Fibroblast of the aortic adventitia (primary cell): ENCODE measurements at places on chromosomes 7 and 10. TPM values are rescaled to one million over a fixed set of nuclear protein-coding genes. Genes with fewer than 3 reads are reported as not detected.

The PRDX3 gene
- 67.0 and 189 TPM in 2 replicates for total RNA-seq

The CYP3A7 gene
- 0.74 TPM in 1 of 2 replicates, not detected in the other for total RNA-seq

The IFIT1B gene
- not detected in 2 replicates for total RNA-seq

The PDE1C gene
- 7.4 and 187 TPM in 2 replicates for total RNA-seq

The MRLN gene
- not detected in 2 replicates for total RNA-seq

The LLCFC1 gene
- total RNA-seq: not detected in 2 replicates

The ARMH3 gene
- 13.6 and 25.3 TPM in 2 replicates for total RNA-seq

DNA sequence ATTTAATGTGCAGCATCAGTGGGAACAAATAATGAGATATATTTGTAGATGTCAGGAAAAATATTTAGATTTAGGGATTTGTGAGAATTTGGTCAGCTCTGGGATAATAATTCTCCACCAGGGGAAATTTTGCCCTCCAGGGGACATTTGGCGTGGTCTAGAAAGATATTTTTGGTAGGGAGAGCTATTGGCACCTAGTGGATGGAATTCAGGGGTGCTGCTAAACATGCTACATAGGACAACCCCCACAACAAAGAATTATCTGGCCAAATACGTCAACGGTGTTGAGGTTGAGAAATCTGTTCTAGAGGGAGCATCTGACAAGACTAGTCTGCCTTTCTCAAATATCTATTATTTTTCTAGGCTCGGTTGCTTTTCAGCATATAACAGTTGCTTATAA is 2.1 kb downstream of the ADK start:
- peak; percentile 69 for DNase-seq

DNA sequence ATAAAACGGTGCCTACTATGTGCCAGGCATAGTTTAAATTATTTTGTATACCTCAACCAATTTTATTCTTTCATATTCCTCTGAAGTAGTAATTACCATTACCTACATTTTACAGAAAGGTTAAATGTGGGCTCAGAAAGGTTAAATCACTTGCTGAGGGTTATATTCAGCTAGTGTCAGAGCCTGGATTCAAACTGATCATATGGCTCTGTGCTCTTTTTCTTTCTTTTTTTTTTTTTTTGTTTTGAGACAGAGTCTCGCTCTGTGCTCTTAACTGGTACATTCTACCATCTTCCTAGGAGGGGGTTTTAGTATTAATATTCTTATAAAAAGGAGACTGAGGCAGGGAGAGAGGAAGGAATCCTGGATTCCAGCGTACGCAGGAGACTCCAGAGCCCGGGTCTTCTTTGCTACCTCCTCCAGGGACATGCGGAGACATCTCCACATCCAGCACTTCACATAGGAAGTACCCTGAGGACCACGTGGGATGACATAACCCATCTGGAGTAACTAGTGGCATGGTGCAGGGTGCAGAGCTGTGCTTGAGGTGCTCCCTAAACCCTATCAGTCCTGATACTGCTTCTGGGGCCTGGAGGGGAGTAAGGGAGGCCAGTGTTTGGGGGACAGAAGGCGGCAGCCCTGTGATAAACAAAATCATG is 29.6 kb upstream of the ATXN7L1 start:
- no peak for DNase-seq

DNA sequence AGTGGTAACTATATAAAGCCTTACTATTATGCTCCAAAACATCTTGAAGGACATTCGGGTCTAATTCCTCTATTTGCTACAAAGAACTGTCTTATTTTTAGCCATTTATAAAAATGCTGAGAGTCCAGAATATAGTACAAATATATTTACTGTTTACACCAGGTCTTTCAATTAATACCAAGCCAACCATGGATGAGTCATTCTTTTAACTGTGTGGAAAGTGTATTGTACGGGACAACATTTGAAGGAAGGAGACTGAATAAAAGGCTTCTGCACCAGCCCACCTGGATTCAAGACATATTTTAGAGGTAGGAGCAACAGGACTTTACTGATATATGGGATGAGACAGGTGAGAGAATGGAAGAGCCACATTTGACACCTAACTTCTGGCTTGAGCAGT is 35.4 kb downstream of the MASTL start:
- no peak for DNase-seq

DNA sequence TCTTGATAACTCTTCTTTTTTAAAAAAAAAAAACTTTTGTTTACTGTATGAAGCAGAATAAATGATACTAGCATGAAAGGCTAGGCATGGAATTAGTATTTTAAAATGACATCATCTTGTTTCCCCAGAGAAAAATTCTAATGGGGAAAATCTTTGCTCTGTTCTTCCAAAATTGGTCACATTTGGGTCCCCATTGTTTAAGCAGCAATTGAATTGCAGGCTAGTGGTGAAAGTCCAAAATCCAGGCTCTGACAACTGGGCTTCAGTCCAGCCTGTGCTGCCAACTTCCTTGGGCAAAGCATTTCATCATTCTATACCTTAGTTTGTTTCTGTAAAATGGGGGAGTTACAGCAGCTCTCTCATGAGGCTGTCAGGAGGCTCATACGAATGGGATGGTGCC is 726.4 kb downstream of the KCNMA1 start:
- DNase-seq: peak; percentile 15

DNA sequence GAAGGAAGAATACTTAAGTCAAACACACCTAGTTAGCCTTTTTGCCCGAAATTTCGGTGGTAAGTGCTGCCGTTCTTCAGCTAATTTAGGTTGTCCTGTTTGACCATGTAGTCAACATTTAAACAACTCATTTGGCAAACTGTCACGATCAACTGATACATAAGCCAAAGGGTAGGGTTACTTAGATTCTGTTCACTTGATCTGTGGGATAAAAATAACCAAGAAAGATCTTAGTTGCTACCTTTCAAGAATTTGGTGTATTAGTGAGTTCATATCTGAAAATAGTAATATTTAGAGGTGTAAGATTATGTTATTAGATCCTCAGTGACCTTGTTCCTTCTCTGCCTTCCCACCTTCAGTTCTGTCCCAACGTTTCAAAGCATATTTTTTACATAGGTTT is 2.0 kb downstream of the TNKS2 start:
- no peak for DNase-seq

- no peak for DNase-seq
Observed at GRCh38 chr7:26534649-26535482, 243.2 kb downstream of the SNX10 start.

DNA sequence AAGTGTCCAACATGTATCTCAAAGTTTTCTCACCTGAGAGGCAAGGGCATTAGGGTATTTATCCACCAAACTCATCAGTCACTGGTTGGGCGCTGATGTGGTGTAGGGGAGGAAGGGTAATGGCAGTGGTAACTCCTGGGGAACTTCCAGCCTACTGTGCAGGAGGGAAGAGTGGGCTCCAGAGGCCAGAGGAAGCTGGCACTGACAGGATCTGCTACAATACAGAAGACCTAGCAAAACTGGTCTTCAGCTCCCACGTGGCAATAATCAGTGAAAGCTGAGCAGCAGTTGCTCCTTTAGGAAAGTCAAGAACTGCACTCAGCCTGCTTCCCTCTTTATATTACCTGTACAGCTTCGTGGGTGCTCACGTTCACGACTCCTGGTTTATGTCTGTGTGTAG is 17.2 kb upstream of the CAMK2G start:
- DNase-seq: no peak

DNA sequence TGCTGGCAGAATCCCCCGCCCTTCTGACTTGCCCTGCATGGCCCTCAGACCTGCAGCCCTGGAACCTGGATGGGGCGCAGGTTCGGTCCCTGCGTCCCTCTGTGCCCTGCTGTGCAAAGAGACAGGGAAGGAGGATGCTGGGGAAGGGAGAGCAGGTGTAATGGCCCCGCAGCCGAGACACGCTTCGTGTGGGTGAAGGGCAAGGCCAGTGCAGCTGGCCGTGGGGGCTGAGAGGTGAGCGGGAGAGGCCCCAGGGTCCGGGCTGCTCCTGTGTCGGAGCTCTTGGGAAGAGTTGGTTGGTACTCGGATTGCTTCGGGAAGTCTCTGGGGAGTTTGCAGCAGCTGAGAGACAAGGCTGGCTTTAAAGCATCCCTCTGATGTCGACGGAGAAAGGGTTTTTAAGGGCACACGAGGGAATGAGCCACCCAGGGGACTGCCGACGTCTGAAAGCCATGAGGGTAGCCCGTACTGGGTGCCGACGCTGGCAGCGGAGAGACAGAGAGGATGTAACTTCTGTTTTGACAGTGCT is 6.5 kb downstream of the ELFN1 start:
- no peak for DNase-seq

DNA sequence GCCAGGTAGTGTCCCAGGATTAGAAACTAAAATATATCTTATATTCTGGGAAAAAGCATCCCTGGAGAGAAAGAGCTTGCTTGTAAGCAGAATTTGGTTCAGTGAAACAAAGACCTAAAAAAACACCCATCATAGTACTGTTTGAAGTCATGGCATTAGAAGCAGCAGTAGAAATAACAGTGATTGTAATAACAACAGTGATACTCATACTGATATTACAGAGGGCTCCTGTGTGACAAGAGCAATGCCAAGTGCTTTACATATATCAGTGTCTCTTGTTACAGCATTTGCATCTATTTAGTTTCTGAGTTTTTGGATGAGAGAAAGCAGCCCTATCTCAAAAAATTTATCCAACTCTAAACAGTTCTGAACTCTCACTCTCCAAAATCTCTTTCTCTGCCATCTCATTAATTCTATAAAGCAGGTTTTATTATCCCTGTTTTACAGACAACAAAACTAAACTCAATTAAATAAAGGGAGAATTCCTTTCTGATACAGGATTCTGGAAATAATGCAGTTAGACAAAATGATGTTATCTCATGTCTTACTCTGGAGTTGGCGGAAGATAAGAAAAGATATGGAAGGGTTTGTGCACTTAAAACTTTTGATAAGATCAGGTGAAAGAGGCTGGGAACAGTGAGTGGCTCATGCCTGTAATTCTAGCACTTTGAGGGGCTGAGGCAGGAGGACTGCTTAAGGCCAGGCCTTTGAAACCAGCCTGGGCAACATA is 146.5 kb upstream of the AOAH start:
- DNase-seq: no peak

DNA sequence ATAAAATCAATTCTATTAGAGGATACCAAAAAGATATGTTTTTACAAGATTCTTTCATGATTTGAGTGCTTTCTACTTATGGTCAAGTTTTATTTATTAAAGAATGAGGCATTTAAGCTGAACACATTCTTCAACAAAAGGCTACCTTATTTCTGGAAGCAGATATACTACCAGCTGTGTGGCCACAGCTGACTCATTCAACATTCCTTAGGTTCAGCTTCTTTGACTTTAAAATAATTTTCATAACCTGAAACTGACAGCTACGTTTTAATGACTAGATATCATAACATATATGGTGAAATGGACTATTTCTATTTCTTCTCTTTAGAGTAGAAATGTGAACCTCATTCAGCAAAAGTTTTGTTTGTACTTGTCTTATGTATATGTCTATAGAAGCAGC is 414.2 kb upstream of the SEMA3C start:
- DNase-seq: peak; percentile 58

DNA sequence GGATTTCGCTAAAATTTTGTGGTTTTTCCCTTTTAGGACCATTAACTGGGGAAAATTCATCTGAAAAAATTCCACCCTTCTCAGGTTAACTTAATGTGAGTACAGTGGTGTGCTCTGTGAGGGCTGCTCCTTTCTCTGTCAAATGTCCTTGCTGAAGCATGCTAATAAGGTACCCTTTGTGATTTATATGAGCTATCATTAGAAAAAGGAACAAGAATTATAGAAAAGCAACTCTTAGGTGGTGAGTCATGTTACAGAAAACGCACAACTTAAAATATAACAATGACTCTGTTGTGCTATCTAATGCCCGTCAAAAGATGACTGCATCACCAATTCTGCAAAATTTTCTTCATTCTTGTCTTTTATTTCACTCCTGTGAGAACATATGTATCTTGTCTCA is 162.0 kb upstream of the MAGI2 start:
- DNase-seq: peak; percentile 12

DNA sequence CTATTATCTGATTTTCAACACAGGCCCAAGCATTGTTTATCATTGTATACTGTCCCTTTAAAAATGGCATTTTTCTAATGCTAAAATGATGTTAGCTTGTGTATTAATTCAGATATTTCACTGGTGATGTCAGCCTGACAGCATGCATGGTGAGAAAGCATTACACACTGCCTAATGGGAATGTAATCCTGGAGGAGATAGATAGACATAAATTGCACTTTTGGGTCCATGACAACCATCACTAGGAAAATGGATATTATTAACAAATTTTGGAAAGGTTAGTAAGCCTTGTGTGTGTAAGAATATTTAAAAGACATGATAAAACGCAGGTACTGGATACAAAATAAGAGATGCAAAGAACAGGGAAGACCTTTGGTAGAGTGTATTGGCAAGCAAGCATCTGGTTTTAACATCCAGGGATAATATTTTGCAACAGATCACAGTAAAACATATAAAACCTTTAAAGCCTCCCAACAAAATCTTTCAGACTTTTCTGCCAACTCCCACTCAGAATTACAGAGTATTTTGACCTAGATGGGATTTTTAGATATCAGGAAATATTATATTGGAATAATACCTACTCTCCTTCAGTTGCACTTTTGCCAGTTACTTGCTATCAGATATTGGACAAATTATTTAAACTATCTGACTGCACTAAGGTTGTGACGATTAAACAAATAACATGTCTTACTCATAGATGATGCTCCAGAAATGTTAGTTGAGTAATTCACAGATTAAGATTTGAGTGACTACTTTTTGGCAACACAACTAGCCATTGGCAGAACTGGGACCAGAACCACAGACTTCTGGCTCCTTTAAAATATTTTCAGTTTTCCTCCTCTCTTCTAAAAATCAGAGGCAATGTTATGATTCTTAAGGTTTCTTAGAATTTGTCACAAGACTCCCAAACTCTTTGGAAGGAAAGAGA is 291.6 kb upstream of the SEMA3C start:
- DNase-seq: peak; percentile 95

DNA sequence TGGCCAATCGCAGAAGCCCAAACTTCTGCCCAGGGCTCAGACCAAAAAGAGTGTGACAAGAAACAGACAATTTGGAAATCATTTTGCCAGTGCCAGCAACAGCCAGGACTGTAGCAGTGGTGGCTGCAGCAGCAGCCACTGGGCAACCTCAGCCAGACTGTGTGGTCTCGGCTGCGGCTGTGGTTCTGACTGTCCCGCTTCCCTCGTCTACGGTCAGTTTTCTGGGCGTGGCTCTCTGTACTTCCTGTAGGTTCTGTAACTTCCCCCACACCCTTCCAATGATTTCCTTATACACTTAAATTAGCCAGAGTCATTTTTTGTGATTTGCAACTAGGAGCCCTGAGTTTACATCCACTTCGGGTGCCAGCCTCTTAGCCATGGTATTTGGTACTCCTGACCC is 39.9 kb downstream of the CYTH3 start:
- DNase-seq: no peak

DNA sequence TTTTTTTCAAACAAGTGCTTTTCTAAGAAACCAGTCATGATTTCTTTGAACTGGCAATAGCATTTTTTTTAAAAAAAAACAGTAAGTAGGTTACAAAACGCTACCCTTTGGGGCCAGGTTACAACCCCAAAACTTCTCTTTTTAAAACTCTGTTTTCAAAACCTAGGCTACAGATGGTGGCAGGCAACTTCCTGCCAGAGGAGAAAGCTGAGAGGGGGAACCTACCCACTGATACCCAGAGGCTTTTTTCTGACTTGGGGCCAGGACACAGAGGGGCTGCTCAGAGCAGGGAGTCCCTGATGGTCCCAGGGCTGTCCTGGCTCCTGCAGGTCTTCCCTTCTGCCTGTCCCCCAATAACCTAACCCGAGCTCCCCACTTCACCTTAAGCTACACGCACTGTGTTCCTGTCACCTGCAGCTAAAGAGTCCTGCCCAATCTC is 6.9 kb downstream of the STN1 start:
- DNase-seq: no peak

- DNase-seq: no peak
Observed at GRCh38 chr7:43823941-43824340, 45.4 kb downstream of the MRPS24 start.
